ENCODE measurements at places on chromosomes 4 and X.

DNA sequence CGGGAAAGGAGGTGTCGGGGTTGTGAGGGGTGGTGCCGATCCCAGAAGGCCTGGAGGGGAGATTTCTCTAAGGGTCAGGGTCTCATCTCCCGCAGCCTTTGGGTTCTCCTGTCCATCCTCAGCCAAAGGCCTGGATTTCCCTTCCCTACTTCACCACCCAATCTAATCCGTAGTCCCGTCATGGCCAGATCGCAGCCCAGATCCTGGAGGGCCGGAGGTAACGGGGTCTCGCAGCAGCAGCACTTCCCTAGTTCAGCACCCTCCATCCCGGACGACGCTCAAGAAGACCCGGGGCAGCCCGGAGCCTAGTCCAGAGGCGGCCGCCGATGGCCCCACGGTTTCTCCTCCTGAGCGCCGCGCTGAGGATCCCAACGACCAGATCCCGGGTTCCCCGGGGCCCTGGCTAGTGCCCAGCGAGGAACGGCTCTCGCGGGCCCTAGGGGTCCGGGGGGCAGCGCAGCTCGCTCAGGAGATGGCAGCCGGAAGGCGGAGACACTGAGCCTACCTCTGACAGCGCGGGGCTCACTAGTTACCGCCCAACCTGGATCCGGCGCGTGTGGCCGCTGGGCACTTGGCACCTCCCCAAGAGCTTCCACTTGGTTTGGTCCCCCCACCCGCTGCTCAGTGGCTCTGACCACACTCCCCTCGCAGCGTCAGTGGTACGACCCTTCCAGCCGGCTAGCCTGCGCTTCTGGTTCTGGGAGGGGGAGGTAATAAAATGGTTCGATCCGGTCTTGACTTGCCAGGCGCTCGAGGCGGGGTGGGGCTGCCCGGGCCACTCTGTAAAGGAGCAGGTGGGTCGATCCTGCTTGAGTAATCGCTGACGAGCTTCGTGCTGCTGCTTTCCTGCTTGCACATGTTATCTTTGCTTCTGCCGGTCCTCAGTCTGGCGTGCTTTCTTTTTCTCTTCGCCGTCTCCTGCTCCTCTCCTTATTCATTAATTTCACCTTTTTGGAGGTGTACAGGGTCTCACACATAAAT lies 3.6 kb downstream of the MAGIX start:
- DNase-seq = peak; percentile 68

DNA sequence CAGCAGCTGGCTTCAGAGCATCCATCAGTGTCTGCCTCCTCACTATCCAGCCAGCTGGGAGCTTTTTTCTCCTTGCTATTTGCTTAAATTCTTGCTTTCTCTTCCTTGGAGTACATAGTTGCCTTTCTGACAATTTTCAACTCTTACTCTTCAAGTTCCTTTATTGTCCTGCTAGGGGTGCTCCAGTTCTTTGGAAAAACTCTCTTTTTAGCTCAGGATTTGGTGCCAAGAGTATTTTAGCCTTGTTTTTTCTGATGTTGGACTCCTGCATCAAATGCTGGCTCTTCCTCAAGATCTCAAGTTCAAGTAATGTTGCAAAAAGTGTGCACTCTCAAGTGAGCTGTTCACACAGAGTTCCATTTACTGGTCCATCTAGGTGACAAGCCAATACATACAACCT lies 126.4 kb downstream of the KDR start:
- no peak for DNase-seq

- no peak for DNase-seq
These were observed 67.5 kb downstream of the FBXL5 start for GRCh38 chr4:15587649-15588048.

DNA sequence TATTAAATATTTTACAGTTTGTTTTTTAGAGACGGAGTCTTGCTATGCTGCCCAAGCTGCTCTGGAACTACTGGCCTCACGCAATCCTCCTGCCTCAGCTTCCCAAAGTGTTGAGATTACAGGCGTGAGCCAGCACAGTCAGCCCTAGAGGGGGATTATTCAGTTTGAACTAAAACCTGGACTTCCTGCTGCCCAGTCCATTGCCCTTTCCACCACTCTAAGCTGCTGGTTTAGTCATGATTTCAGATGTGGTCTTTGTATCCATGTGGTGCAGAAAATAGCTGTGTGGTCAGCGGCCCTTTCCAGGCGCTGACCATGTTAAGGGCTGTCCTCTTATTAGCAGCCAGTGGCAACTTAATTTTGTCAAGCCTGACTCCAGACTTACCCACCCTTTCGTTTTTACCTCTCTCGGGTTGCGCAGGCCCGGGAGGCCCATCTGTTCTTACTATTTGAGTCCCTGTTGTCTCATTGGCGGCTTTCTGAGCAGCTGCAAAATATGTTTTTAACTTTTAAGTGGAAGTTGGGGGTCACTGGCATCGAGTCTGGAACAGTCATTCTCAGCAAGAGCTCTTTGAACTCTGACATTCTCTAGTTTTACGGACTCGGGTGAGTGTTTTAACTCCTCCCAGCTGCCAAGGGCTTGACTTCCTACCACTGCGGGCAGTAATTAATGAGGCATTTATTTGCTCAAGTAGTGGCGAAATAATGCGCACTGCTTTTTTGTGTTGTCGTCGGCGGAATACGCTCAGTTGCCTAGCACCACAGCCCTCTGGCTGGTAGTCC lies 773 bp upstream of the VMA21 start:
- DNase-seq = peak; percentile 23

- no peak for DNase-seq
These were observed 37.4 kb downstream of the MID1 start for GRCh38 chrX:10582945-10583344.

DNA sequence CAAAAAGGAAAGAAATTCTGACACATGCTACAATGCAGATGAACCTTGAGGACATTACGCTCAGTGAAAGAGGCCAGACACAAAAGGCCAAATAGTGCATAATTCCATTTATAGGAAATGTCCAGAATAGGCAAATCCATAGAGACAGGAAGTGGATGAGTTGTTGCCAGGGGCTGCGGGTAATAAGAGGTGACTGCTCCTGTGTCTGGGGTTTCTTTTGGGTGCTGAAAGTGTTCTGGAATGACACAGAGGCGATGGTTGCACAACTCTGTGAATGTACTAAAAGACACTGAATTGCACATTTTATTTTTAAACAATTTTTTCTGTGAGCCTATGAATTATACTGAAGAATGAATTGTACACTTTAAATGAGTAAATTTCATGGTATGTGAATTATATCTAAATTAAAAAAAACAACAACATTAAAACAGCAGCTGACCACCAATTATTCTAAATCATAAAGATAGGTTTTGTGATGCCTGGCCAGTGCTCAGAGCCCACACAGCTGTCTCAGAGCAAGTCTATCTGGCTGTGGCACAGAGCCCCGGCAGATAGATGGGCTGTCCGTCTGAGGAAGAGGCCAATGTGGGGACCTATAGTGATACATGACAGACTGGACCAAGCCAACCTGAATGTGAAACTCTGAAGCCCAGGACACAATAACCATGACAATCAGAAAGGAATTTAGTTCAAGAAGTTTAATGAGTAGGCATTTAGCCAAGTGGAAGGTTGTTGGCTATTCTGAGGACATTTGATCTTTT lies 23.5 kb upstream of the IRAK1 start:
- DNase-seq = peak; percentile 36

DNA sequence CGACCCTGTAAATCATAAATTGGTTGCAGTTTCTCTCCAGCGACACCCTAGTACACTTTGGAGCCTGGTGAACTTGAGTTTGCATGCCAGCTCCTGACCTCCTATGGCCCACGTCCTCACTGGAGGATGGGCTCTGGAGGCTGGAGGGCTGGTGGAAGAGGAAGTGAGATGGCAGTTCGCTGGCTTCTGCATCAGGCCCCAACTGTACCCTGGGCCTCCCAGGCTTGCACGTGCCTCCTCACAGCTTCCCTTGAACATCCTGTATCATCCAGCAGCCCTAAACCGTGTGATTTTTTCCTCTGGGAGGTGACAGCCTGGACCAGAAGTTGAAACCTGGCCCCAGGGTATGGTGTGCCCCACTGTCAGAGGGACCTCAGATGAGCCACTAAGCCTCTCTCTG lies 78.5 kb downstream of the HTRA3 start:
- DNase-seq = no peak

- DNase-seq = no peak
These were observed 179.5 kb upstream of the GATB start for GRCh38 chr4:151940291-151940690.

GRCh38 chrX:140342410-140342809 lies 162.5 kb downstream of the SOX3 start:
- DNase-seq = no peak

DNA sequence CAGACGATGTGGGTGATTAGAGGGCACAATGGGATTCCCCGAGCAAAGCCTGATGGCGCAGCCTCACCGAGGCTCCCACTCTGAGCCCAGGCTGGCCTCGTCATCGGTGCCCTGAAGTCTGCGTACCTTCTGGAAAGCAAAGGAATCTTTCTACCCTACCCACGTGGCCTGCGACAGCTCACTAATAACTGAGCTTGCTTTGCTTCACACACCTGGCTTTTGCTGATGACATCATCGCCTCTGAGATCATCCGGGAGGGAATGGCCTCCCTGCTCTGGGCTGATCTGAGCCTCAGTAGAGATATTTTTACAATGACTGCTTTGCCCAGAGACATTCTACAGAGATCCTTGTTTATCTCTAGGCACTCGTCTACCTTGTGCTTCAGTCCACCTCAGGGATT lies 45.4 kb upstream of the PDLIM3 start:
- no peak for DNase-seq

- no peak for DNase-seq
These were observed 128.6 kb downstream of the SLC39A8 start for GRCh38 chr4:102216666-102217065.

GRCh38 chr4:102862747-102863146 lies 6.0 kb upstream of the CISD2 start:
- no peak for DNase-seq

- DNase-seq = no peak
These were observed 466 bp downstream of the DLG3 start for GRCh38 chrX:70444946-70445656.

DNA sequence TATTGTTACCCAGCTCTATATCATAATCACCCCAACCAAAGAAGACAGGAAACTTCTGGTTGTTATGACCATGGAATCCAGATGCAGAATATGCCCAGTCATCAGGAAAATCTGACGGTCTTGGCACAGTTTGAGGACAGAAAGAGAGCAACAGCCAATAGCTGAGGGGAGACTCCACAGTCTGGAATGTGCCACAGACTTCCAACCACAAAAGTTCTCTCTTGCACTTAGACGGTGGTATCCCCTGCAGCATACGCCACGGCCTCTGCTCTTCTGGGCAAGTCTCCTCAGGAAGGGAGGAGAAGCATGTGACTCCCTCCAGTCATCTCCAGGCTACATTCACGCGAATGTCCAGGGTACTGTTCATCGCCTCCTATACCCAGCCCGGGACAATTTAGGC lies 18.4 kb downstream of the ZNF827 start:
- no peak for DNase-seq

- no peak for DNase-seq
These were observed 27.1 kb downstream of the UVSSA start for GRCh38 chr4:1373892-1374705.

DNA sequence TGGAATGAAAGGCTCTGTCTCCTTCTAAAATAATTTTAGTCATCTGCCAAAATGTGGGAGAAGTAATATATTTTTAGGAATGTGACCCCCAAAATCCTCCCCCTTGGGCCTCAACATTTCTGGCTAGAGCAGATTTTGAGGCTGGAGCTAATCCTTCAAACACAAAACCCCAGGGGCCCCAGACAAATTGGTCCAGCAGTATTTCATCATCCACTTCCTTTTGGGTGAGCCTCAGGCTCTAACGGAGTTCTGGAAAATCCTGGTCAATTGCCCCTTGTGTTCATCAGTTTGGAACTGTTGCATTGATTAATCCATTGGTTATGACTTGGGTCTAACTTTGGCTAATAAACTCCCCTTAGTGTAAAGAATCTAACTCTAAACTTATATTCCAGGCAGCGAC lies 67.4 kb upstream of the PCDH19 start:
- no peak for DNase-seq

GRCh38 chr4:93217431-93217830 lies 611.1 kb upstream of the ATOH1 start:
- DNase-seq = no peak

- DNase-seq = no peak
These were observed 168.7 kb upstream of the GALNTL6 start for GRCh38 chr4:171644430-171645057.

DNA sequence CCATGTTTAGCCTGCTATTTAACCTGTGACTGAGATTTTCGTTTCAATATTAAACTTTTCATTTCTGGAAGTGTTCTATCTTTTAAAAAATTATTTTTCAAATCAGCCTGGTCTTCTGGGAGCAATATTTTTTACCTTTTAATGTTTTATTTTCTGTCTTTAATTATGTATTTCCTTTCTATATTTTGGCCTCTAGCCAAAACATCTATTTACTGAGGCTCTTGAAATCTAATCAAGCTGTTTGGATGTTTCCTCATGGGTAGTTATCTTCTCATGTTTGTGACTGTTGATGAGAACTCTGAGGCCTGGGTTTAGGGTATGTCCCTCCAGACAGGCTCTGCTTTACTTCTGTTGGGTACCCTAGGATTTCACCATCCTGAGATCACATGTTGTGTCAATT lies 10.3 kb upstream of the SLC10A4 start:
- no peak for DNase-seq

DNA sequence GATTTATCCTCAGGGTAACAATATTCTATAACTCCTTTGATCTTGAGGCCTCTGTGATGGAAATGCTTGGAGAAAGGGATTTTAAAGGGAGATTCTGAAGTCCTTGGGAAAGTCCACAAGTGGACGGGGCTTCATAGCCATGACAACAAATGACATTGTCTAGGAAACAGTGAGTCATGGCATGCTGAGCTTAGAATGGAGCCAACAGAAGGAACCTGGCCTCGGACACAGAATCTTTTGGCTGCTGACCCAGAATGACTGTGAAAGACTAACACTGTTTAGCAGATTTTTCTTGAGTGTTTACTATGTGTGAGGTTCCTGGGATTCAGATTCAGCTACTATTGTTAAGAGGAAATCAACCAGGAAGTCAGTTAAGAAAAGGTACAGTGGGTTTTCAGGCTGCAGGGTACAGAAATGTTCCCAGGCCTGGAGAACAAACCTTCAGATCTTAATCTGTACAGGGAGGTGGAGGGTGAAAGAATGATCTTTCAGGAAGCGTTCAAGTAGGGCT lies 18.1 kb upstream of the CXCL2 start:
- peak; percentile 33 for DNase-seq

DNA sequence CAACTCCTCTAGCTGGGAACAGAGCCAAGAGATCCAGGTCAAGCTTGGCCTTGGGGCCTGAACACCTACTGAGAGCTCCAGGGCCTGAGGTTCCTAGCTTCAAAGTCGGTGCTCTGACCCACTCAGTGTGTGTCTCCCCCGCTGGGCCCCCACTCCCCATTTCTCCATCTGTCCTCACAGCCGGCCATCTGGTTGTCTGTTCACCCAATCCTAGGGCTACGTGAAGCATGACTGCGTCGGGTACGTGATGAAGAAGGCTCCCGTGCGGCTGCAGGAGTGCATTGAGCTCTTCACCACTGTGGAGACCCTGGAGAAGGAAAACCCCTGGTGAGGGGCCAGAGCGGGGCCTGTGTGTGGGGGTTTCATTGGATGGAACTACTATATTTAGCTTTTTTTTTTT lies 12.3 kb downstream of the USP11 start:
- DNase-seq = no peak

- DNase-seq = no peak
These were observed 62.4 kb upstream of the GABRQ start for GRCh38 chrX:152575331-152575730.

GRCh38 chrX:135984256-135984655 lies 979 bp upstream of the SLC9A6 start:
- DNase-seq = no peak

GRCh38 chr4:20423420-20423819 lies 171.7 kb downstream of the SLIT2 start:
- DNase-seq = no peak

GRCh38 chrX:28058901-28059300 lies 77.7 kb upstream of the DCAF8L1 start:
- no peak for DNase-seq

GRCh38 chrX:18596096-18596495 lies 75.8 kb downstream of the RS1 start:
- DNase-seq = no peak

Data from hepatic stellate cell (primary cell).